ENCODE measurements at places on chromosomes 5 and 9. TPM values are rescaled to one million over a fixed set of nuclear protein-coding genes. Genes with fewer than 3 reads are reported as not detected.

GRCh38 chr5:105670596-105670995 lies 2000.1 kb downstream of the EFNA5 start:
- DNase-seq, result no peak

MELK gene
- total RNA-seq, result 11.5 TPM

GRCh38 chr5:1788200-1788599 lies 11.4 kb downstream of the MRPL36 start:
- DNase-seq, result no peak

- no peak for DNase-seq
Observed at GRCh38 chr9:70567511-70567910, 153.1 kb upstream of the KLF9 start.

GRCh38 chr5:180049185-180049548 lies 22.4 kb downstream of the RNF130 start:
- DNase-seq, result no peak

GRCh38 chr5:14582797-14583137 lies 1.2 kb downstream of the OTULINL start:
- DNase-seq, result no peak

GRCh38 chr9:121222524-121223171 lies 21.0 kb upstream of the RAB14 start:
- DNase-seq, result no peak

- no peak for DNase-seq
Observed at GRCh38 chr5:149550594-149551226, 529 bp downstream of the CSNK1A1 start.

ALDH7A1 gene
- total RNA-seq, result 64.5 TPM

SPINK6 gene
- total RNA-seq, result not detected

DNA sequence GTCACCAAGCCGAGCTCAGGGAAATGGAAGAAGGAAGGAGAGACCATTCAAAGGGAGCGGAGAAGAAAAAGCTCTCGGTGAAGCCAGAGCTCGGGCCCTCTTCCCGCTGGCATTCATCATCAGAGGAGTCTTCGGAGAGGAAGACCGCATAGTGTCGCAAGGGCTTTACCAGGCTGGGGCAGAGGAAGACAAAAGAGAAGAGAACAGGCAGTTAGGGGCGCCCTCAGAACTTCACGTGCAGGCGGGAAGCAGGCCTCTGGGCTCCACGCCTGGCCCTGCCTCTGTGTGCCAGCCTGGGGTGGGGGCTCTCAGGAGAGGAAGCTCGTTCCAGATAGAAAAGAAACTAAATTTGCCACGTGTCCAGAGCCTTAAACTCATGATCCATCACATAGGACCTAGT lies 31.7 kb downstream of the CRB2 start:
- no peak for DNase-seq

QRFP gene
- total RNA-seq, result not detected

SLC2A8 gene
- total RNA-seq, result 20.8 TPM

PPP2R2B gene
- 135 TPM for total RNA-seq

- no peak for DNase-seq
Observed at GRCh38 chr5:94969174-94969573, 315.7 kb downstream of the MCTP1 start.

TPPP gene
- total RNA-seq, result 27.9 TPM

DNA sequence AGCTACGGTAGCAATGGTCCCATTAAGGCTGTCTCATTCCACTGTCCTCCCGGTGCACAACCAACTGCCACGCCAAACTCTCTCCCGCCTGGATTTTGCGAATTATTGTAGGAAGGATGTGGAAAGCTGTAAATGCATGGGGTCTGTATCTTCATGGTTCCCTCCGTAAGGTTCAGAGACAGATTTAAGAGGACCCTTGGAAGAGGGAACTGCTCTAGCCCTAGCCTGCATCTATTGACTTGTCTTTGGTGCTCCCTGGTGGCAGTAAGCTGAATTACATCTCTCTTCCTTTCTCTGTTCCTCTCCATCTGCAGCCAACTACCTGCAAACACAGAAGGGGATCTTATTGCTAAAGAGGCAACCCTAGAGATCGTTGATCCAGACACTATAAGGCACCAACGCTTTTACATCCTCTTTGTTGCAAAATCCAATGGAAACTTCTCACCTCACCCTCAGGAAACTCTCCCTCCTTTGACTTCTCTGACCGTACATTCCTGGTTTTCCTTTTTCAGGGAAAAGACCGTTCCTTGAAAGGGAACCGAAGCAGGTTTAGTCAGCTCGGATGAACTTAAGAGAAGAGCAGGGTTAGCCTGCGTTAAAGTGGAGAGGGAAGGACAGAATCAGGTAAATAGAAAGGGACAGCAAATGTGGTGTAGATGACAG lies 11.9 kb downstream of the CAPSL start:
- peak; percentile 72 for DNase-seq
